Activated naive CD4-positive, alpha-beta T cell treated with anti-CD3 and anti-CD28 coated beads, Interleukin-2, amount 50 U/mL, for 16 hours (primary cell): ENCODE measurements at places on chromosomes 1 and 21.

- no peak for DNase-seq
Measured at GRCh38 chr1:189211742-189212141, 1265.9 kb downstream of the BRINP3 start.

DNA sequence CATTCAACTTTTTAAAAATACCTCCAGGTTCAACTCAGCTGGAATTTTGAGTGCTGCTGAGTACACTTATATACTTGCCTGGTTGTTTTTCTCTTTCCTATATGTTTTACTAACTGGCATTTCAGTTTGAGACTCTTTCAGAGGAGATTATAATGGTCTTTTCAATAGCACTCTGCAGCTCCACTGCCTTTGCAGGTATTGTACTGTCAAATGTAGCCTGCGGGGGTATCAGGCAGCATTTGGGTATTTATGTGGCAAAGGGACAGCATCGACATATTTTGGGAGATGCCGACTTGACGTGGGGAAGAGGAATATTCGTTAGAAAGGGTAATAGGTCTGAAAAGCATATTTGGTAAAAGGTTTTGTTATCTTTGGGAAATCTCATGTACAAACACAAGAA is 11.1 kb upstream of the TGFBR3 start:
- no peak for DNase-seq

GRCh38 chr21:46459356-46460112 is 843 bp downstream of the DIP2A start:
- no peak for DNase-seq

DNA sequence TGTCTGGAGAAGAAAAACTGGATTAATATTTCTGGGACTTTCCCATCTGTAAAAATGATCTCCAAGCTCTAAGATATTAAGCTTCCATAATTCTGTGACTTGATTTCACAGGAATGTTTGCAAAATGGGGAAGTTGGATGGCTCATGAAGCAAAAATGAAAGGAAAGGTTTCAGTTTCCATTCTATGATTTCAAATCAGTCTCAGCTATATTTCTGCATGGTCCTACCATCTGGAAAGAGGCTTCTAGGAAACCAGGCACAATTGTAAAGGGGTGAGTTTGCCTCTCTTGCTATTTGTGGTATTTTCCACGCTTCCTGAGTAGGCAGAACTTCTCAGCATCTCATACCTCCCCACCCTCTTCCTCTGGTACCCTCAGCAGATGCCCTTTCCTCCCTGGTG is 22.4 kb upstream of the ACTN2 start:
- DNase-seq: no peak

DNA sequence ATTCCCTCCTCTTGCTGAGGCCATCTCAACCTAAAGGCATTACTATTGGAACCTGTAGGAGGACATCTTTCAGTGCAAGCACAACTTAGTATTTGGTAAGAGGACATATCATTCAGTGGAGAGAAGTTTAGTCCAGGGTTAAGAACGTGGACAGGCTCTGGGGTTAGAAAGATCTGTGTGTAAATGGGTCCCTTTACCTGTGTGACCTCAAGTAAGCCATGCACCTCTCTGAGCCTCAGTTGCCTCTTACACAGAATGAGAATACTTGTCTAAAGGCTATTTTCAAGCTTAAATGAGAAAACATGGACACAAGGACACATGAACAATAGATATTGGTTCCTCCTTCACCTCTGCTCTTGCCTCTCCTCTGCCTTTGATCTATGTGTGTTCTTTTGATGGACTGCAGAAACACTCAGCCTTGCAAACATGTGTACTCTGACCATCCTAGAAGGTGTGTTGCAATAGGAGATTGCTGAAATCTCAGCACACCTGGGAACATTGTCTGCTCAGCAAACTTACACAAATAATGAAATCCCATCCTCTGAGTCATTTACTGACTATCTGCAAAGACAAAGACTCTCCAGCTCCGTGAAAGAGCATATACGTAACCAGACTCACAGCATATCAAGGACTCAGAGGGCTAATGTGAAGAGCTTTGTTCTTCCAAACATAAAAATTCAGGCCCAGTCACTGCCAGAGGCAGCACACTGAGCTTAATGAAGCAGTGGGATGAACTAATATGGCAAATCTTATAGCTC is 143.8 kb downstream of the DAB1 start:
- DNase-seq: no peak

- DNase-seq: no peak
Measured at GRCh38 chr1:110176299-110176956, 26.1 kb downstream of the SLC6A17 start.

- peak; percentile 60 for DNase-seq
Measured at GRCh38 chr1:111603979-111604378, 15.6 kb upstream of the RAP1A start.

DNA sequence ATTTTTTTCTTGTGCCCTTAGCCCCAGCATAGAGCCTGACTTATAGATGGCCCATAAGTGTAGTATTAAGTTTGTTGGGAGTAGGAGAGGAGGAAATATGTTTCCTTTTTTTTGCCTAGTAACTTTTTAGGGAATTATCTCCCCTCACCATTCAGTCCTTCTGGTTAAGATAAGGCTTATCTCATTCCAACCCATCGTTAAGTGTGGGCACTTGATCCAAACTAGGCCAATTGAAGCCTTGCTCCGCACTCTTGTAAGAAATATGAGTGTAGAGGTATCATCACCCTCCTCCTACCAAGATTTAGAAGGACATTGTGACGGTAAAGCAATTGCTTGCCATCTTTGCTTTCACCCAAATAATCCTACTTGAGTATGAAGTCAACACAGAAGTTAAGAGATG is 8.8 kb upstream of the FGGY start:
- DNase-seq: no peak

- no peak for DNase-seq
Measured at GRCh38 chr1:100810360-100810759, 84.3 kb downstream of the EXTL2 start.

DNA sequence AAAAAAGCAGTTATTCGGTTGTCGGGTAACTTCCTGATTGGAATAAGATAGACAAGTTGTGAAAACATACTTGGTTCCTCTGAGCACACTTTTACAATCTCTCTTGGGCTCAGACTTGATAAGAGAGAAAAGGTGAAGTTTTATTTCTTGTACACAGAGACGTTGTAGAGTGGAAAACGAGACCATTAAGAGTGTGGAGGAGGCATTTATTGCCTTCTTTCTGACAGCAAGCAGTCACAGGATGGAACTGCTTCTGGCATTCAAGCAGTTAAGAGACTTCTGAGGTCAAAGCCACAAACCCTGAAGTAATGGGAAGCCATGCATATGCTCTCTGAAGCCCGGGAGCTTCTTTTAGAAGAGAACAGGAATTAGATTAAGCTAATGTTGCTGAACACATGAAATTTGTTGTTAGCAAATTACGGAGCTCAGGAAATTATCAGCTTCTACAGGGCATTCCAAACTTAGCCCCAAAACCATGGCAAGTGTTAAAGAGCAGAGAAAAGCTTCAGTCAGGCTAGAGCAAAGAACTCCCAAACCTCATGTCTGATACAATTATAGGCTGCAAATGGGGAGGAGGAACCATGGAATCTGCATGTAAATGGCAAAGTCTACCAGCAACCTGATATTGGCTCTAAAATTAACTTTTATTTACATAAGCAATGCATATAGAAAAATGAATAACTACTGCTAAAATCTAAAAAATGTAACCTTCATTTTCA is 26.0 kb downstream of the S1PR1 start:
- DNase-seq: no peak

DNA sequence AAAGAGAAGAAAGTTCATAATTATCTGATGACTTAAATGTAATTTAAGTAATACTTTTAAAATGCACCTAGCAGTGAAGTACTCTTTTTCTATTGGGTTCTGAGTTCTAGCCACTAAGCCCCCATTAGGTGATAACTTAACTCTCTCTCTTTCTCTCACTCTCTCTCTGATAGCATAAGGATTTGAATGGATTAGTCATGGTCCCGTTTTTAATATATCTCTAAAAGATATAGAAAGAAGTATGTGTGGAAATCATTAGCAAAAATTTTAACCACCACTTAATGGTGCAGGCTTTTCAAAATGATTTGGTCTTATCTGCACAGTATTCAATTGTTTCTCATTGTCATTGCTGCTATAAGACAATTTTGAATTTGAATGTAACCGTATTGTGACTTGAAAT is 78.2 kb downstream of the RWDD3 start:
- DNase-seq: no peak

- peak; percentile 77 for DNase-seq
Measured at GRCh38 chr1:44031252-44032169, at the start of gene SLC6A9. Gene SLC6A9, minus strand, starts transcription at chr1:44031462. Its CDS starts 7,185 bp downstream, at chr1:44024277.

GRCh38 chr1:203227371-203228083 is 1.9 kb downstream of the CHIT1 start:
- DNase-seq: no peak

- no peak for DNase-seq
Measured at GRCh38 chr1:44076066-44076465, 42.6 kb upstream of the KLF17 start.

- DNase-seq: no peak
Measured at GRCh38 chr1:220905650-220906560, 26.7 kb downstream of the HLX start.

GRCh38 chr21:42567214-42567555 is 53.5 kb downstream of the SLC37A1 start:
- no peak for DNase-seq

GRCh38 chr1:161311595-161312181 is 1.9 kb upstream of the MPZ start:
- DNase-seq: no peak

DNA sequence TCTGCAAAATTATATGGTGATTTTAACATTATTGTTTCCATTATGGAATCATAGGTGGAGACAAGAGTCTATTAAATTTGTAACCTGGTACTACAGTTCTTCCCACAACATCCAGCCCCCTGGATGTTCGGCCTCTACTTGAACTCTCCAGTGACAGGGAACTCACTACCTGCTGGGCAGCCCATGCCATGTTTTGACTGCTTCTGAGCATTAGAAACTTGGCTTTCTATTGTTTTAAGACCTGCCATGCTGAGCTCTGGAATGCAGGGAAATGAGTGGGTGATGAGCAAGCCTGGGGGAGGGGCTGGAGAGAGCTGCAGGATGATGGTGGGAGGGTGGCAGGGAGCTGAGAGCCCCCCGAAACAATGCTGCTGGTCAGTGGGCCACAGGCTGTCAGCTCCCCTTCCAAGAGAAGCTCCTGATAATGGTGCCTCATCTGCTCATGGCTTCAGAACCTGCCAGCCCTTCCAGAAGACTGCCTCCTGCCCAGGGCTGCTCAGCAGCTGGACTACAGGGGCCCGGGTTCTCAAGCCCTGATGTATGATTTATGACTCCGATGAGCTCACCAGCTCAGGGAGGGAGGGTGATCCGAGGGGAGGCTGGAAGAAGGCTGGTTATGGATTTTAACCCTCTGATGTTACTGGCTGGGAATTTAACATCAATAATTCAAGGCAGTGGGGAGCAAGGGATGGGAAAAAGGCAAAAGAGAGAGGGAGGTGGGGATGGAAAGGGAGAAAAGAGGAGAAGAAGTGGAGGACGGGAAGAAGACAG is 205.0 kb downstream of the HIVEP3 start:
- DNase-seq: no peak

GRCh38 chr1:167795810-167796740 is 74.3 kb downstream of the MPZL1 start:
- DNase-seq: no peak

DNA sequence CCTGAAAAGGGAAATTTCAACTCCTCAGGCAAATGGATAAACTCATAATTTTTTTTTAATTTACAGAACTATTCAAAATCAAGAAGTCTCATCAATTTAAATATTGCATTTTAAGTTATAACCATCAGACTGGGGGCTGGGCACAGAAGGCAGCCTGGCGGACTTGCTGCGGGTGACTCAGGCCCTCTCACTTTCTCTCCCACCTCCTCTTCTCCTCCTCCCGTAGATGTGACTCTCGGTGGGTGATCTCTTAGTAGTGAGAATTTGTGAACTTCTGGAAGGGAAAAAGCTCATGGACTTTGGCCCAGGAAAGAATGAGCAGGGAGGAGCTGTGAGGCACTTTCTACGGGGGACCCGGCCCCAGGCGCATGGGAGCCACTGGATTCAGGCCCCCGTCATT is 32.9 kb downstream of the CLIC6 start:
- no peak for DNase-seq

GRCh38 chr1:19946331-19946751 is 22.9 kb upstream of the PLA2G2E start:
- DNase-seq: no peak

GRCh38 chr1:218667781-218668516 is 322.8 kb downstream of the TGFB2 start:
- DNase-seq: no peak

DNA sequence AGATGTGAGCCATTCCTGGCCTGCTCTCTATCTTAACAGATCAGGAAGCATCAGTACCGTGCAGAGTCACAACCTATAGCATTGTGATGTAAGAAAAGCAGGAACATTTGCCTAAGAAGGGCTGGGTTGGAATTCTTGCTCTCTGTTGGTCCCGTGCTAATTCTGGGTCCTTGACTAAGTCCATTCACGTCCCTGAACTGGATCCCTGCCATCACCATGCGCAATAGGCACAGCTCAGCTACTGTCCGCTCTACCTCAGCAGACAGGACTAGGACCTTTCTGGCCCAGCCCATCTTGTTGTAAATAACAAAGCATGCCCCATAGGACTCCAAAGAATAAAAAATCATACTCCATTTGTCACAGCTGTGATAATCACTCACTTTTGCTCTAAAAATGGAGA is 175.0 kb downstream of the RGS7 start:
- DNase-seq: no peak

DNA sequence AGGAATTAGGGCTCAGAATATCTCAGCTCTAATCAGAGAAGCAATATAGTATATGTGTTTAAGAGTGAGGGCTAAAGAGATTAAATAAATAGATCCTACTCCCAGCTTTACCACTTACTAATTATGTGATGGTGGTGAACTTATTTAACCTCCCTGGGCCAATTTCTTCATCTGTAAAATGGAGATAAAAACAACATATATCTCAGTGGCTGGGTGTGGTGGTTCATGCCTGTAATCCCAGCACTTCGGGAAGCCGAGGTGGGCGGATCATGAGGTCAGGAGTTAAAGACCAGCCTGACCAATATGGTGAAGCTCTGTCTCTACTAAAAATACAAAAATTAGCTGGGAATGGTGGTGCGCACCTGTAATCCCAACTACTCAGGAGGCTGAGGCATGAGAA is 135.2 kb downstream of the SLC44A5 start:
- no peak for DNase-seq

- DNase-seq: no peak
Measured at GRCh38 chr1:223259462-223259861, 104.5 kb downstream of the SUSD4 start.

DNA sequence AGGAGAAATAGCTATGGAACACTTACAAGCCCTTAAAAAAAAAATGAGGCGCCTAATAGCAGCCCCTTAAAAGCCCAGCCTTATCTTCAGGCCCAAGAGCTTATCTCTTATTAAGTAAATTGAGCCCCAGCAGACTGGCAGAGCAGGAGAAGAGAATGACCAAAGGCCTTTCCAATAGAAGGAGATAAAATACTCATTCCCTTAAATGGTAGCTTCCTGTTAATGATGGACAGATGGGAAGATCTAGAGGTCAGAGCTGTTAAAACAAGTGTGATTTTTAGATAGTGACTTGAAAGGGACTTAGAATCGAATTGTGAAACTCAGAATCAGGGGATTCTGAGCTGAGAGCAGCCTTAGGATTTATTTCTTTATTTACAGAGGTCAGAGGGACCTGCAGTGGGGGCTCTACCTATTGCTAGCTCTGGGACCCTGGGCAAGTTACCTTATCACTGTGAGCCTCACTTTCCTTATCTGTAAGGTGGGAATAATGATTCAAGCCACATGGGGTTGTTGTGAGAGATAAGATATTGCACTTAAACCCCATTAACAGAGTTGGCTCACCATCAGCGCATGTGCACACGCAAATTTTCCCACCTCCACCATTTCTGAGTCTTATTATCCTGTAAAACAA is 101.3 kb upstream of the C8B start:
- no peak for DNase-seq

- no peak for DNase-seq
Measured at GRCh38 chr1:53291574-53291973, 36.3 kb downstream of the LRP8 start.
